ENCODE measurements at places on chromosomes 3 and 15.

- no peak for DNase-seq
These were observed 17.0 kb upstream of the ANO10 start for GRCh38 chr3:43638594-43639447.

- DNase-seq, result no peak
These were observed 57.0 kb upstream of the ZNF148 start for GRCh38 chr3:125431912-125432790.

- DNase-seq, result no peak
These were observed 53.4 kb downstream of the ADAMTS9 start for GRCh38 chr3:64634417-64634816.

GRCh38 chr15:57667171-57667849, 39.2 kb upstream of the POLR2M start:
- no peak for DNase-seq

- no peak for DNase-seq
These were observed 265.1 kb upstream of the NR2E3 start for GRCh38 chr15:71545223-71545760.

DNA sequence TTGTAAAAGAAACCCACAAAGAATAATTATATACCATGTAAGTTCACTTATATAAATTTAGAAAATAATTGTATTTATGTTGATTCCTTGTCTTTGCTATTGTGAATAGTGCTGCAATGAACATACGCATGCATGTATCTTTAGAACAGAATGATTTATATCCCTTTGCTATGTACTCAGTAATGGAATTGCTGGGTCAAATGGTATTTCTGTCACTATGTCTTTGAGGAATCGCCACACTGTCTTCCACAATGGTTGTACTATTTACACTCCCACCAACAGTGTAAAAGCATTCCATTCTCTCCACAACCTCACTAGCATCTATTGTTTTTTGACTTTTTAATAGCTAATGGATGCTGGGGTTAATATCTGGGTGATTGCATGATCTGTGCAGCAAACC, 149.4 kb upstream of the CNTN3 start:
- no peak for DNase-seq

DNA sequence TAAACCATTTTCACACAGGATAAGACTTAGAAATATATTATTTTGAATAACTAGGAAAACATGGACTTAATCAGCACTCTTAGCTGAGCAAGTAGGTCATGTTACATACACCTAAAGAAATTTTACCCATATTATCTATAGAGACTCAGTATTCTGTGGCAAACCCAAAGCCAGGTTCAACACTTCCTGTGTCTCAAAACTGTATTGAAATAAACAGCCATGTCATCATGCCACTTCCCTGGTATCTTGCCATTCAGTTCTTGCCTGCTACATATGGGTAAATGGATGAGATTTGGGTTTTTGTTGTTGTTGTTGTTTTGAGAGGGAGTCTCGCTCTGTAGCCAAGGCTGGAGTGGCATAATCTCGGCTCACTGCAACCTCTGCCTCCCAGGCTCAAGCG, 141.5 kb upstream of the PLXND1 start:
- DNase-seq, result no peak

GRCh38 chr15:90268415-90268814, 2.9 kb downstream of the NGRN start:
- no peak for DNase-seq

DNA sequence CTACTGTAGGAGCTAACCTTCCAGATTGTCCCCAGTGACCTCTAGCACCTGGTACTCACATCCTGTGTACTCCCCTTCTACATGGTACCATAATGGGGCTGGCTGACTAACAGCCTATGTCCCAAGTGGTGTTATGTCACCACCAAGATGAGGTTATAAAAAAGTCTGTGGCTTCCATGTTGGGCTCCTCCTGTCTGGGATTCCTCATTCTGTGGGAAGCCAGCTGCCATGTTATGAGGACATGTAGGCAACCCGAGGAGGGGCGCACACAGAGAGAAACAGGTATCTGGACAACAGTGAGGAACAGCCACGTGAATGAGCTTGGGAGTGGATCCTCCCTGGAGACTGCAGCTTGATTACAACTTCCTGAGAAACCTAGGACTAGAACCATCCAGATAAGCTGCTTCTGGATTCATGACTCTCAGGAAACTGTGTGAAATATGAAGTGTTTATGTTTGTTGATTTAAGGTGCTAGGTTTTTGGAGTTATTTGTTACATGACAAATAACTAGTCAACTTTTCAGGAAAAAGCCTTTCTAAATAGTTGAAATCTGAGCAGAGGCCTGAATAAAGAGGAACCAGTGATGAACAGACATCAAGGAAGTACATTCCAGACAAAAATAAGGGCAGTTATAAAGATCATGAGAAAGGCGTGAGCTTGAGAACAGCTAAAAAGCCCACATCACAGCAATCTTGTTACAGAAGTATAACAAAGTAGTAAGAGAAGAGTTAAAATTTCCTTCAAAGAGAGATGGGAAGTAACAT, 21.7 kb downstream of the GOLIM4 start:
- DNase-seq, result no peak

DNA sequence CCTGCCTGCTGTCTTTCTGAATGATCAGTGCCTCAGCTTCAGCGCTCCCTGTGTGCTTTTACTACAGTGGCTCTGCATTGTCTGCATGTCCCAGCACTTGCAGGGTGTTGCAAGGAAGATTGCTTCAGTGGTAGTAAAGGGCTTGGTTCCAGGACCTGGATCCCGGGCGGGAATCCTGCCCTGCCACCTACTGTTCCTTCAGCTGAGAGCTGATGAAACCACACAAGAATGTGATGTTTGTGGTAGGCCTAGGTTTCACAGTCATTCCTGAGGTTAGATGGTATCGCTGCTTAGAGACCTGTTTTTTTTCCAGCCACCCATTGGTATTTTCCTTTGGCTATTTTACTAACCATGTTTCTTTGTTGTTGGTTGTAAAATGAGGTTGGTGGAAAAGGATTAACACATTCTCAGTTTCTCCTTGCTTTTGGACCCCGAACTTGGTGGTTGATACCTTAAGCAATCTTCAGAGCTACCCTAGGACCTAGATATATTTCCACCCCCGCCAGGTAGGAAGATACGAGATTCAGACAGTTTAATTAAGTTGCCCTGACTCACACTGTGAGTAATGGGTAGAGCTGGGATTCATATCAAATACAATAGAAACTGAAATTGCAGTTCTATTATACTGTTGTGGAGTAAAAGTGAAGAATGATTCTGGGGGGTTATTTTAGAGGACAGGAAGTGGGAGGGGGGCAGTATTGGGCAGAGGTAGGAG, 11.4 kb downstream of the GPR87 start:
- no peak for DNase-seq

GRCh38 chr15:53511175-53511574, 248.3 kb downstream of the WDR72 start:
- DNase-seq, result no peak

GRCh38 chr3:128872744-128873143, 6.7 kb upstream of the ACAD9 start:
- DNase-seq, result no peak

- no peak for DNase-seq
These were observed 552.3 kb downstream of the FOXP1 start for GRCh38 chr3:71031181-71031580.

- no peak for DNase-seq
These were observed 504.6 kb downstream of the LPP start for GRCh38 chr3:188658606-188659005.

DNA sequence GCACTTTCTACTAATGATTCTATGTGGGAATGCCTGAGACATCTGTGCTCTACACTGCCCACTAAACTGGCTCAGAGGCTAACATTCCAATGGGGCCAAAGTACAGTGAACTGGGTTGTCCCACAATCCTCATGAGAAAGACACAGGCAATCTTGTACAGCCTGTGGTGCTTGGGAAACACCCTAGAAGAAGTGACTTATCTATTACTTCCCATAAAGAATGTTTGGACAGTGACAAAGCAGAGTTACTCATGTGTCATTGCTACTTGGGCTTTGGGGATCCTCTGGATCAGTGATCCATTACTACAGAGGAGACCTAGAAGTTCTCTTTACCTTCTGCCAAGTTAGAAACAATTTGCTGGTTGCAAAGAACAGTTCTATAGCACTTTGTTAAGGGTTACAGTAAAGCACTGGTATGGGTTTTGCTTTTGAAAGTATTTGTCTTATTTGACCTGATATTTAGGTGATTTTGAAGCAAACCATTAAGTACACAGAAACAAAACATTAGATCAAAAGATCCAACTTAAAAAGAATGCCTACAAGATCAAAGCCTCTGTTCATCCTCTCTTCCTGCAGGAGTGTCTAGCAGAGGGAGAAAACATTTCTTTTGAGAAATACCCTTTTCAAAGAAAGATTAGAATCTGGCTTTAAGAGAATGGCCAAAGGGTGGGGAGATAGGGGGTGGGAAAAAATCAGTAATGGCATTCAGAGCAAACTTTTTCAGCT, 75.8 kb downstream of the CTNNB1 start:
- DNase-seq, result no peak

DNA sequence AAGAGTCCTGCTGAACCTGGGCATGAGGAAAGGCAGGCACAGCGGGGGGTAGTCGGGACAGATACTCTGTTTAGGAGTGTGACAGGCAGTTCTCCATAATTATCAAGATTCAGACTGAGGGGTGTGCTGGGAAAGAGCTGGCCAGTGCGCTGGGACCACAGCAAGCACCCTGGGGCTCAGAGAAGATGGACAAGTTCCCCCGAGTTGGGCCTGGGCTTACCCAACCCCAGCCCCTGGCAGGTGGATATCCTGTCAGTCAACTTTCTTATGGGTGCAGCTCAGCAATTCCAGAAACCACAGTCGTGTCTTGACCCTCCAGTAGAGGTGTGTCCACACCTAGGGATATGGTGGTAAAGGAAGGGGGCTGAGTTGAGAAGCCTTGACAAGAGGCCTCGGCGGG, 49.2 kb upstream of the PRR20G start:
- no peak for DNase-seq

DNA sequence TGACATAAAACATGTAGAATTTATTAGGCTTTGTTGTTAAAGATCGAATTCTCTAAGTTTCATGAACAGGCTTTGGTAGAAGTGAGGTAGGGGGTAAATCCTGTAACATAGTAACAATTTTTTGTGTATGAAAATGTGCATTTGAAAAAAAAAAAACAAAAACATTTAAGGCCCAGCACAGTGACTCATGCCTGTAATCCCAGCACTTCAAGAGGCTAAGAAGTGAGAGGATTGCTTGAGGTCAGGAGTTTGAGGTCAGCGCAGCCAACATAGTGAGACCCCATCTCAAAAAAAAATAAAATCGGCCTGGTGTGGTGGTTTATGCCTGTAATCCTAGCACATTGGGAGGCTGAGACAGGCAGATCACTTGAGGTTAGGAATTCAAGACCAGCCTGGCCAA, 26.8 kb upstream of the PPP4R2 start:
- DNase-seq, result no peak

DNA sequence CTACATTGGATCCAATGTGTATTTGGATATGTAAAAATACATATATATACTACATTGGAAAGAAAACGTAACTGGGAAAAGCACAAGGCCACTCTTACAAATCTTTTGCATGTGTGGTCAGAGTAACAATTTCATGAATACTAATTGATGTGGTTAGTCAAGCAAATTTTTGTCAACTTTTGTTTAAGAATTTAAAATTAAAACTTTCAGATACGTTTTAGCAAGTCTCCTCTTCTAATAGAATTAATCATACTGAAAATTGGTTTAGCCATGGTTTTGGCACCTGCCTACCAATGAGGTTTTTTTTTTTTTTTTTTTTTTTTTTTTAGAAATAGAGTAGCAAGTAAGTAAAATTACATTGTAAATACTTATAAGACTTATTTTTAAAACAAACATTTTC, 153.0 kb upstream of the CGNL1 start:
- no peak for DNase-seq

DNA sequence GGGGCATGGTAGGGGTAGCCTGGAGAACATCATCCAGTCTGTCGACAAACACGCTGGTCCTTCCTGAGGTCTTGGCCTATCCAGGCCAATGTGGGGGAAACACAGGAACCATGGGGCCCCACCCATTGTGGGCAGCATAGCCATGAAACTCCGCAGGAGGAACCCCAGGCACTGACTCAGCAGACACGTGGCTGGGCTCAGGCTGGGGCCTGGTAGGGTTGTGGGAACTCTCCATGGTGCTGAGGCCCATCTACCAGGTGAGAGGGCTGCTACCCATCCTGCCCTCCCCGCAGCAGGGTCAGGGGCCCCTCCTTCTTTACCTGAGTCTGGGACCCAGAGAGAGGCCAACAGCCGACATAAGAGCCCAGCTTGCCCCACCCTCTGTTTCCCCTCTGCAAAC, 22.6 kb upstream of the CACNA2D2 start:
- DNase-seq, result no peak

DNA sequence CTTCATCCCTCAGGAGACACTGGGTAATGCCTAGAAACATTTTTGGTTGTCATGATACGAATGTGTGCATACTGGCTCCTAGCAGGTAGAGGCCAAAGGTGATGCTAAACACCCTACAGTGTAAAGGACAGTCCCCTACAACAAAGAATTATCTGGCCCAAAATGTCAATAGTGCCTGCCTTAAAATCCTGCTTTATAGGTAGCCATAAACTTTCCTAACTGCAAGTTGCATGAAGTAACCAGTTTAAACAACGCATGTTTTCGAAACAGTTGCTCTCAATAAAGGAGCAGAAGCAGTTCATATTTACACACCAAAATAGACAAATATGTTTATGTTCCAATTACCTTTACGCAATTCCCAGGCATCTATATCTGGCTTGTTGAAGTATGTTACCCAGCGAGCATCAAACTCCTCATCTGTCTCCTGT, 9.1 kb downstream of the COX5A start:
- DNase-seq, result no peak

GRCh38 chr3:37168896-37169295, 5.5 kb downstream of the LRRFIP2 start:
- no peak for DNase-seq

DNA sequence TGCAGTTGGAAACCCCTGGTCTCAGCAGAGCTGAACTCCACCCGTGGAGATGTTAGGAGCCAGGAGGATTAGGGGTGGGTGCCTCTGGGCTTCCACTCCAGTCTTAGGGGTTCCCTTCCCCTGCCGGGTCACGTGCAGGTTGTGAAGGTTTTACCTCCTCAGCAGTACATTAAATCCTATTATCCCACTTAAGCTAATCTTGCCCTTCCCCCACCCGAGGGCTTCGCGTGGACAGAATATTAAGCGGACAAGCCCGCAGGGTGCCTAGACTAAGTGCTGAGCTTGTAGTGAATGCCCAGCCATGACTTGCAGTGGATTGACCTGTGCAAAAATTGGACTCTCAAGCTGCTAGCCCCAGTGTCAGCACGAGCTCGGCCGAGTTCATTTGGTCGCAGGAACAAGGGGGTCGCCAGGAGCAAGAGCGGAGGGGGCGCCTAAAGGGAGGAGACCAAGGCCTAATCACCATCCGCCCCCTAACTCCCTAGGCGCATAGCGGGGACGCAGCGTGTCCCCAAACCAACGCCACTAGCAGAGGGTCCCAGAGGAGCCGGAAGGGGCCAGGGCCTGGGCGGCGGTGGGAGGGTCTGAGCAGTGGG, 498 bp upstream of the SEMA4B start:
- no peak for DNase-seq
